ENCODE measurements at places on chromosomes 1 and 21.

GRCh38 chr21:40481764-40482163 is 365.2 kb downstream of the DSCAM start:
- DNase-seq: no peak

- DNase-seq: no peak
Observed at GRCh38 chr1:59025898-59026426, 242.1 kb upstream of the JUN start.

GRCh38 chr1:61391730-61392129 is 309.4 kb downstream of the NFIA start:
- no peak for DNase-seq

- DNase-seq: no peak
Observed at GRCh38 chr1:240189386-240189989, 97.8 kb downstream of the FMN2 start.

DNA sequence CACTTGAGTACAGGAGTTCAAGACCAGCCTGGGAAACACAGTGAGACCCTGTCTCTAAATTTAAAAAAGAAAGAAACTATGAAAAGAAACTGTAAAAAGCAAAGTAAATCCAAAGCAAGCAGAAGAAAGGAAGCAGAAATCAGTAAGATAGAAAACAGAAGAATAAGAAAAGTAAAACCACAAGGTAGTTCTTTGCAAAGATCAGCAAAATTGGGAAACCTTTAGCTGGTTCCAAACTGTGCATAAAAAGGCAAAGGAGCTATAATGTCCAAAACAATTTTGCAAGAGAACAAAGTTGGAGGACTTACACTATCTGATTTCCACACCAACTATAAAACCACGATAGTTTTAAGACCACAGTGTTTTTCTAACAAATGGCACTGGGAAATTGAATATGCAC is 218.8 kb downstream of the RPS6KC1 start:
- no peak for DNase-seq

All from NCI-H446 treated with DMSO at 0.1 percent for 48 hours (cell line).